CD4-positive, alpha-beta T cell treated with Interleukin-6 for 4 hours (primary cell): ENCODE measurements at places on chromosomes 7 and 10.

DNA sequence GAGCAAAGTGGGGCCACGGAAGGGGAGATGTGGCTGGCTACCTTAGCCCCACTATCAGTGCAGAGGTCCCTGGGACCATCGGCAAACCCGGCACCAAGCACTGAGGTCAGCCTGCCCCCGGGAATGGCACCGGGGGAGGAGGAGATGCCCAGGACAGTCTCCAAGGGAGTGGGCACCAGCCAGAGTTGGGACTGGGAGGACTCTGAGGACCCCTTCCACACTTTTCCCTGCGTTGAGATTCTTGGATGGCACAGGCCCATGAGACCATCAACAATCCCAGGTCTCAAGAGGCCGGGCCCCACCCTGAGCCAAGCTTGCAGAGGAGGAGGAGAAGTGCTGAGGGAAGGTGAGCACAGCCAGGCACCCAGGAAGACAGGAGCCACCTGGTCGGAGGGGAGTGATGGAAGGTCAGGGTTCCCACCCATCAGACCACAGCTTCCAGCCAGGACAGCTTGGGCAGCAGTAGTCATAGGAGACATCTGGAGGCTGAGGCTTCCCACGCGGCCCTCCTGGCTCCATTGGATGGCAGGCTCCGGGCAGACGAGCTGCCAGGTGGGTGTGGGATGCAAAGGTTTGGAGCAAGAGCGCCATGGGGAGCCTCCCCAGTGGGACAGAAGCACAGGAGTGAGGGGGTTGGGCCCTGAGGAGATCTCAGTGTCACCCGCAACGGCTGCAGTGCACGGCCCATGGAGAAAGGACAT lies 2.6 kb upstream of the OPN4 start:
- no peak for DNase-seq

DNA sequence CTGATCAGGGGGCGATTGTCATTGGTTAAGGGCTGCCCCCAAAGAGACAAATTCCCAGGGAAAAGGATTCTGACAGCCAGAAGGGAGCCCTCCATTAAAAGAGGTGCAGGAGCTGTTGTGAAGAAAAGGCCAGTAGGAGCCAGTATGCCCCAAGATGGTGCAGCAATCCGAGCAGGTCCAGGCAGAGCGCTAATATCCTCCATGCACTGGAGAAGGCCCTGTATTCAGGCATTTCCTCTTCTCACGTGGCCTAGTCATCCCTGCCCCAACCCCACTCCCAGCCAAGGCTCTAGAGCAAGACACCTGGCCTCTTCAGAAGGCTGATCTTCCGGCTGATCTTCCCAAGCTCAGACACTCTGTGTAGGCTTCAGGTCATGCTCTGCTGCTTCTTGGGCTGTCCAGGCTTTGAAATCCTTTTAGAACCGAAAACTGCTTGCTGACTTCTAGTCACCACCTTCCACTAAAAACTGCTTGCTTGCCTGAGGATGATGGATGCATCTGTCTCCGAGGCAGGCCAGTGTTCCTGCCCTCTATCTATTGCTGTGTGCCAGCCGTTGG lies 77.4 kb downstream of the CYP26A1 start:
- no peak for DNase-seq

- DNase-seq, result no peak
Observed at GRCh38 chr7:80444811-80445210, 67.1 kb downstream of the GNAT3 start.

GRCh38 chr10:131044379-131045111 lies 267.0 kb downstream of the TCERG1L start:
- no peak for DNase-seq

- no peak for DNase-seq
Observed at GRCh38 chr10:77919713-77920108, 6.8 kb downstream of the DLG5 start.

- DNase-seq, result no peak
Observed at GRCh38 chr7:109044691-109045090, 475.0 kb downstream of the DNAJB9 start.

GRCh38 chr10:123530166-123530870 lies 135.8 kb upstream of the GPR26 start:
- no peak for DNase-seq

GRCh38 chr7:55409482-55410225 lies 44.5 kb downstream of the LANCL2 start:
- no peak for DNase-seq

- DNase-seq, result no peak
Observed at GRCh38 chr7:115043605-115044004, 121.7 kb downstream of the MDFIC start.

DNA sequence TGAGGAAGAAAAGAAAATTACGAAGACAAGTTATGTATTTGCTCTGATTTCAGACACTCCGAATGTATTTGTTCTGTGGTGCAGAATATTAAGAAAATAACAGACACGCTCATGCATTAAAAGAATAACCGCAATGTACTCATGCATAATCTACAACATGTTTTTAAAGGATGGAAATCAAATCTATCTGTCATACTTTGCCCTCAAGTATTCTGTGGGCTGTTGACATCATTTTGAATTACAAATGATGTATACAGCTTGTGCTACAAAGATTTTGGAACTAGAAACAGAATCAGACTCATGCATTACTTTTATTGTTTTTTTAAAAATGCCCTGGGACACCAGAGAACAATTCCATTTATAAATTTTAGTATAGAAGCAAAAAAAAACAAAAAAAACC lies 69.9 kb downstream of the APBB1IP start:
- no peak for DNase-seq

GRCh38 chr10:124622158-124622557 lies 122.0 kb downstream of the FAM53B start:
- no peak for DNase-seq

- DNase-seq, result no peak
Observed at GRCh38 chr7:115940460-115941060, 90.0 kb downstream of the TFEC start.

DNA sequence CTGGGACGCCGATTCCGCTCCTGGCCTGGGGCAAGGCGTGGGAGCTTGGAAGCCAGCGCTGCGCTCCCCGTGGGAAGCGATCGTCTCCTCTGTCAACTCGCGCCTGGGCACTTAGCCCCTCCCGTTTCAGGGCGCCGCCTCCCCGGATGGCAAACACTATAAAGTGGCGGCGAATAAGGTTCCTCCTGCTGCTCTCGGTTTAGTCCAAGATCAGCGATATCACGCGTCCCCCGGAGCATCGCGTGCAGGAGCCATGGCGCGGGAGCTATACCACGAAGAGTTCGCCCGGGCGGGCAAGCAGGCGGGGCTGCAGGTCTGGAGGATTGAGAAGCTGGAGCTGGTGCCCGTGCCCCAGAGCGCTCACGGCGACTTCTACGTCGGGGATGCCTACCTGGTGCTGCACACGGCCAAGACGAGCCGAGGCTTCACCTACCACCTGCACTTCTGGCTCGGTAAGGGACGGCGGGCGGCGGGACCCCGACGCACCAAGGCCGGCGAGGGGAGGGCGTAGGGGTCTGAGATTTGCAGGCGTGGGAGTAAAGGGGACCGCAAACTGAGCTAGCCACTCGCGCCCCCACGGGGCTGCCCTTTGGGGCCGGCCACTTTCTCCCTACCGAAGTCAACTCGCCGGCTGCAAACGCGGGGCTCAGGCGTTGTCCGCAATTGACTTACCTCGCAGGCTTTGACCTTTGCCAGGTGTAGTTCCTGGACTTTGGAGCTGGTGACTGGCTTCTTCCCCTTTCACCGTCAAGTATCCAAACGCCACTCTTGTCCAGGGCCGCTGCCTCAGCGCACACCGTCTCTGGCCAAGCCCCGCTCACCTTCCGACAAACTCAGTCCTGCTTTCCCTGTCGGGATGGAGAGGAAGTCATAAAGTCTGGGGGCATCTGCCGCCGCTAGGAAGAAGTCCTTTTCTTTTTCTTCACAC lies at the start of gene SCIN:
Gene SCIN, plus strand, starts transcription at position 187 of the 928 bp plus-strand sequence. Its CDS starts 67 bp downstream, at position 254.
- peak; percentile 21 for DNase-seq

DNA sequence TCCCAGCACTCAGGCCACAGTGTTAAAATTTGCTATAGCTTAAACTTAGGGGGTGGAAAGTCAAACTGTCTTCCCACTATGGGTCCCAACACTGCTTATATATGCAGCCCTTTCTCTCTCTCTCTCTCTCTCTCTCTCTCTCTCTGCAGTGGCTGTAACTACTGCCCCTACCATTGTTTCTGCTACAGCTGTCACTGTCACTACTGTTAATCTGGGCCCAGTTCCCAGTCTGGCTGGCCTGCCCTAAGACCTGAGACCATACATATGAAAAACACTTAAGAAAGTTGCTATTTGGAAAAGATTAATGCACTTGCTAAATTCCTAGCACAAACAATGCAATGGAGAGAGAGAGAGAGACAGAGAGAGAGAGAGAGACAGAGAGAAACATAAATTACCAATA lies 78.6 kb downstream of the THSD7A start:
- no peak for DNase-seq

GRCh38 chr7:157825325-157825724 lies 488.5 kb downstream of the DNAJB6 start:
- peak; percentile 12 for DNase-seq
